ENCODE measurements at places on chromosomes 5 and 9.

DNA sequence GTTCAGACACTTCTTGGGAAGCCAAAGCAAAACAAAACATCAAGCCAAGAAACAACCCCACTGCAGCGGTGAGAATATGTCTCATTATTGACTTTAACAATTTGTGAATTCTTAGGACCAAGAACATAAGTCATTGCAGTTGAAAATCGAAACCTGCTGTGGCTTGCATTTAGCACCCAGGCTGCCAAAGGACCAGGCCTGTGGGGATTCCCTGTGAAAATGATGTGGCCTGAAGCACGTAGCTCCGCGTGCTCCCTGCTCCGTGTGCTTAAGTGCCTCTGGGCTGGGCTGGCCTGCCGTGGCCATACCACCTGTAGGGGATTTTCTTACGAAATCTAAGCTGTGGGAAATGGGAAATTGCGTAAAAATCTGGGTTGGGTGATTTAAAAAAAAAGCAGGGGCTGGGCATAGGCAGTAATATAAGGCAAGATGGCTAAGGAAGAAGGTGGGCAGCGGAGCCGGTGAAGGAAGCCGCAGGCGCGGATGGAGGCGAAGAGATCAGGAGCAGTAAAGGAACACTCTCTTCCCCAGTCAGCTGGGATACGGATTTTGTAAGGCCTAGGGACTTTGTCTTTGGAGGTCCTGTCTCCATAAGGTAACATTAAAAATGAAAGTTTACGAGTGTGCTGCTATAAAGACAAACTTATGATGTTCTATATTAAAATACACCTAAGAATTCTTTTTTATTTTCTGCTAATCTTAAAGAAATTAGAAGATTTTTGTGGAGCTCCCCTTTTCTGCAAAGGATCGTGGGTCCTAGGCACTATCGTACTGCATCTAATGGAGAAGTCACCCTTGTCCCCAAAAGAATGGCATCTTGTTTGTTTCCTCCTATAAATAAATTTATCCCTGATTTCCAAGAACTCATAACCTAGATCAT lies 189.6 kb upstream of the SEMA6A start:
- DNase-seq = no peak

DNA sequence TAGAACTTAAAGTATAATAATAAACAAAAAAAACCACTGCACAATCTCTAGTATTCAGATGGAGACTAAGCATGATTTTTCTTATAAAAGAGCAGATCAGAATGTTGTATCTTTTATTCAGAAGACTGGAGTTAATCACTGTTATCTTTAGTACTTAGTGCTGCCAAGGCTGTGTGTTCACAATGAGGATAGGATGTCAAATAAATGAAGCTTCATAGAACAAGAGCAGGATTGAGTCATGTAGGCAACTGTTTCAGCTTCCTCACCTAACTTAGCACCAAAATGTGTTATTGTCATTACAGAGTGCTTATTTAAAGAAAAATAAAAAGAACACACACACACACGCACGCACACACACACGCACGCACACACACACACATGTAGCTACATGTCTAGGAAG lies 58.1 kb upstream of the CDKN2B start:
- no peak for DNase-seq

DNA sequence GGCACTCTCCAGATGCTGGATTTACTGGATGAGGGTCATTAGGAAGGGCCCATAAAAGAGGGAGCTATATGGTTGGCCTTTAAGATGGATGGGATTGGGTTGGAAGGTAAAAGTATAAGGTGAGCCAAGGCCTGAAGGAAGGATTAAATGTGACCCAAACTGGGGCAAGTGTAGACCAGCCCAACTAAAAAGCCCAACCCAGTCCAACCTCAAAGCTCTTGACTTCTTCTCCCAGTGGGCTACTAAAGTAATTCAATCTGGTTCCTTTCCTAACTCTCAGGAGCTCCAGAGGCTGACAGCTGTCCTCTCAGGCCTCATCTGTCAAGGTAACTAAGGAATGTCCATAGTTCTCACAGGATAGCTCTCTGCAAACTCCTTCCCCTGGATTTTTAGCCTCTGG lies 122.2 kb upstream of the EFNA5 start:
- DNase-seq = no peak

- DNase-seq = no peak
These were observed 1248.9 kb upstream of the ACO1 start for GRCh38 chr9:31135567-31135966.

- peak; percentile 64 for DNase-seq
These were observed 41.4 kb downstream of the DAB2IP start for GRCh38 chr9:121692606-121693387.

- no peak for DNase-seq
These were observed 37.6 kb upstream of the CAST start for GRCh38 chr5:96624596-96624995.

GRCh38 chr5:88842784-88843183 lies 40.2 kb downstream of the MEF2C start:
- DNase-seq = no peak

DNA sequence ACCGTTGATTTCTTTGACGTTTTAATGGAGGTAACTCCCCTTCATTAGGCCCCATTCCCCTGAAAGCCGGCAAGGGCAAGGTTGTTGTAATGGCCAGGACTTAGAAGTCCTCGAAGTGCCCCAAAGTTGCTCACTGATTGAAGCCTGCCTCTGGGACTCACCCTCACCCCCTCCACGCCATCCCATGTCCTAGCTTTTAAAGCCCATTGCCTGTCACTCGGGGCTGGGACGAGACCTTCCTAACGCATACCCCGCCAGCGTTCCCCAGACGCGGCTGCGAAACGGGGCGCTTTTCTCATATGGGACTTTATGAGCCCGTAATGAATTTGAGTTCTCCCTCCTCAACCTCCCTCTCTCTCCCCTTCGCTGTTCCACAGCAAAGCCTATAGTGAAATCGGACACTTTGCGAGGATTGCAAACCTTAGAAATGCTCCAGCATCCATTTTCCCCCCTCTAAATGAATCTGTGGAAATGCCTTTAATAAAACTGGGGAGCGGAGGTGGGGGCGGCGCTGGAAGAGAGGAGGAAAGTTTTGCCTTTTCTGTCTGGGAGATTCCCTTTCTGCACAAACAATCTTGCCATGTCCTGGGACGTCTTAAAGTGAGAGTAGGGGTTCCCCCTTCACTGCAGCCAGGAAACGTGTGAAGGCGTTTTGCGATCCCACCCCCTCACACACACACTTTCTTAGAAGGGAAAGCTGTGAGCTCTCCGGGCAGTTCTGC lies 1.5 kb downstream of the PAPPA start:
- peak; percentile 66 for DNase-seq

- DNase-seq = peak; percentile 27
These were observed 134.4 kb downstream of the FGF1 start for GRCh38 chr5:142551338-142552067.

GRCh38 chr9:93533863-93534262 lies 42.5 kb upstream of the PHF2 start:
- DNase-seq = no peak

- no peak for DNase-seq
These were observed 13.4 kb upstream of the CPLX2 start for GRCh38 chr5:175857986-175858385.

DNA sequence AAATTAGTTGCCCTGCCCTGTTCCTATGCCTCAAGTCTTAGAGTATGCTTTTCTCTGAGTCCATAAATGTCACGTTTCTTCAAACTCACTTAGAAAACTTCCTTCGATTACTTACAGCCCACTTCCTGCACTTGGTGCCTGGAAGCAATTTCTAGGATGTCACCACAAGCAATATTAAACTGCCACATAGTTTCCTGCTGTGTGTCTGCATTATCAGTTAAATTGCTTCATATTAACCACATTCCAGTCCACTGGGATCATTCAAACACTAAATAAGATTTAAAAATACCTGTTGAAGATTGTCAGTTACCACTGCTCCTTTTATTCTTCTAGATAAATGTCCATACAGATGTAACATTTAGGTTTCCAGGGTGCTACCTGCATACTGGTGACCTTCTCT lies 4.1 kb downstream of the DENND1A start:
- no peak for DNase-seq

- DNase-seq = no peak
These were observed 10.6 kb downstream of the PTGR1 start for GRCh38 chr9:111588846-111589245.

DNA sequence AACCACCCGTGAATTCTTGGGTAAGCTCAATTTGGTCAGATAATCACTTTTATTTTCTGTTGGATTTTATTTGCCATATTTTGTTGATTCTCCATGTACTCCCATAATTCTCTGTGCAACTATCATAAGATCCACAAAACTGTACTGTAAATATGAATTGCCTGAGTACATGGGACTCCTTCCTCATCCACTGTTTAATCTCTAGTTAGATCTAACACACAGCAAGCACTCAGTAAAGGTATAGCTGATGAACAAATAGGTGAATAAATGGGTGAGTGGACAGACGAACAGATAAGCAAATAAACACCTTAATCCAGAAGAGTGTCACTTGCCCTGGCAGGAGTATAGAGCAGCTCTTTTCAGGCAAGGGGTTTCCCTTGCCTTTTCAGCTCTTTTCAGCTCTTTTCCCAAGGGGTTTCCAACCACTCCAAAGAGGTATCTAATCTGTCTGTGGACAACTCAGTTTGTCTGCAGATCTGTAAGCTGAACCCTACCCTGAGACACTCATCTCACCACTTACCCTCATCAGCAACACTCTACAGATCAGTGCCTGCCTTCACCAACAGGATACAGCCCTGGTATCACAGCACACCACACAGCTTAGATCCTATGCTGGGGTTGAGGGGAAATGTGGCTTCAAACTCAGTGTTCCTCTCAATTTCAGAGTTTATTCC lies 51.2 kb downstream of the SIL1 start:
- no peak for DNase-seq

- no peak for DNase-seq
These were observed 104.0 kb upstream of the ATP10B start for GRCh38 chr5:160956051-160956450.

GRCh38 chr5:169595172-169595820 lies 11.7 kb downstream of the SPDL1 start:
- DNase-seq = no peak

- DNase-seq = no peak
These were observed 21.8 kb upstream of the DENND4C start for GRCh38 chr9:19208653-19209052.

DNA sequence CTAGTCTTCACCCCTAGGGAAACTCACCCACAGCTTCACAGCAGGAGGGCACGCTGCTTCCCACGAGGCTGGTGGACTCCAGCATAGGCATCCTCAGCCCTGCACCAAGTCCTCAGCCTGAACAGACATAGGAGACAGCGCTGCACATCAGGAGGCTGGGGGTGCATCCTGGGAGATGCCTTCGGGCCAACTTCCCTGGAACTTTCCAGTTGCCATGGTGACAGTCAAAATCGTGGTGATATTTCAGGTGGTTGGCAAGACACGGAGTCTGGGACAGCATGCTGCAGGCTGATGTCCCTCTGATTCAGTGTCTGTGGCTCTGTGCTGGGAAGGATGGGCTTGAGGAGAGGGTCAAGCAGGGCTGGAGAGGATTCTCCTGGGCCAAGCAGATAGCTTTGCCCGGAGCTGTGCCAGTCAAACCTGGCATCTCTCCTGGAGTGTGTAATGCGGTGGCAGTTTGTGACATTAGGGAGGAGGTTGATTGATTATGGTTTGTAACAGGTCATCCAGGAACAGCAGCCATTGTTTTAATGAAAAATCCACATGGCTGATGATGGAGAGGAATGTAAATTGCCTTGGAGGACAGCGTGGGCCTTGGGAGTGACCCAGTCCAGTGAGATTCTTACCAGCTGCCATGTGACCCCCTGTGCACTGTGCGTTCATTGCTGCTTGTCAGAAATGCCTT lies 35.6 kb upstream of the SEMA4D start:
- DNase-seq = no peak

GRCh38 chr5:37214550-37214949 lies 34.6 kb downstream of the CPLANE1 start:
- no peak for DNase-seq

DNA sequence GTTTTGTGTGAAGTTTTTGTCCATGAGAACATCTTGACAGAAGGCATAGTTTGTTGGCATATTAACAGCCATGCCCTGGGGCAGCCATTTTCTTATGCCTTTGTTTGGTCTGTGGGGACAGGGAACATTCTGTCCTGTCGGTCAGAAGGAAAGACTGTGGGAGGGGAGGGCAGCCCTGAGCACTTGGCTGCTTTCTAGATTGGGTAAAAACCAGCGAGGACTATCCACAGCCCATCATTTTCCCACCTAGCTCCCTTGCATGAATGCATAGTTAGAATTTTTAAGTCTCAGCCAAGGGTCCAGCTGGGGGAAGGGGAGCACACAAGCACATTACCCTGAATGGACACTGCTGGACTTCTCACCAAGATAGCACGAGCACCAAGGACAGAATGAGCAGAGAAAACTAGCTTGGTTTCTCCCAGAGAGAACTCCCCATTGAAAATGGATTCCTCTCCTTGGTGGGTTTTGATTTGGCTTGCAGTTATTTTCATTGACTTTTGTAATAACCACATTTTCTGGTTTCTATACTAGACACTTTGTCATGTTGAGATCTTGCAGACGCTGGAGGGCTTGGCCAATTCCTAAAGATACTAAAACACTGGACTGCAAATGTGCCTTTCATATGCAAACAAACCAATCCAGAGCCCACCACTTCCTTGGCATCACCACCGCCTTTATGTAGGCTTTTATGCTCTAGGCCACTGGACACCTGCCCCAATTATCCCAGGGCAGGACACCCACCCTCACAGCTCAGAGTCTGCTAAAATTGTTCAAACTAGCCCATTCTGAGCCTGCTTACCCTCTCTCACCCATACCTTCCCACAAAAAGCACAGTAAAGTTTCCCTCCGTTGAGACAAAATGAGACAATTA lies 129.9 kb downstream of the BOD1 start:
- no peak for DNase-seq

GRCh38 chr5:76855961-76856360 lies 6.1 kb downstream of the S100Z start:
- no peak for DNase-seq

- DNase-seq = no peak
These were observed 97.4 kb downstream of the HINT1 start for GRCh38 chr5:131067636-131068035.

- peak; percentile 18 for DNase-seq
These were observed at the start of gene TMOD1 for GRCh38 chr9:97501177-97501971. Gene TMOD1, plus strand, starts transcription at chr9:97501666. Its CDS starts 22,523 bp downstream, at chr9:97524189.

- no peak for DNase-seq
These were observed 112.0 kb downstream of the HSD17B3 start for GRCh38 chr9:96189995-96190394.

DNA sequence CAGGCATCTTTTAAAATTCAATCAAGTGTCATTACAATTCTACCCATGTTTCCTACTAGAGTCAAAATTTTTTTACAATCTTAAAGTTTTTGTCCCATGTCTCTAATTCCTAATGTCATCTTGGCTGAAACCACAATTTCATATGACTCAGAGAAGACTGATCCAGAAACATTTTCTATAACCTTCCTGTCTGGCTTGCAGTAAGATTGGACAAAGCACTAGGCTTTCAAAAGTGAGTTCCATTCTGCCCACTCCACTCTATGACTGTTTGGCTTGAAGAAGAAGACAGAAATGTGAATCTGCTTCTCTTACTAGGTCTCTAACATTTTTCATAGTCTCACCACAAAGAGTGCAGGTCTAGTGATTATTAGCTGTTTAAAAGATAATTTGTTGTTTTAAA lies 88.8 kb downstream of the NR3C1 start:
- peak; percentile 79 for DNase-seq

- no peak for DNase-seq
These were observed 12.2 kb upstream of the ISL1 start for GRCh38 chr5:51371052-51371451.

Measured in HT1080 (cell line).